ENCODE measurements at places on chromosomes 6 and 20.

DNA sequence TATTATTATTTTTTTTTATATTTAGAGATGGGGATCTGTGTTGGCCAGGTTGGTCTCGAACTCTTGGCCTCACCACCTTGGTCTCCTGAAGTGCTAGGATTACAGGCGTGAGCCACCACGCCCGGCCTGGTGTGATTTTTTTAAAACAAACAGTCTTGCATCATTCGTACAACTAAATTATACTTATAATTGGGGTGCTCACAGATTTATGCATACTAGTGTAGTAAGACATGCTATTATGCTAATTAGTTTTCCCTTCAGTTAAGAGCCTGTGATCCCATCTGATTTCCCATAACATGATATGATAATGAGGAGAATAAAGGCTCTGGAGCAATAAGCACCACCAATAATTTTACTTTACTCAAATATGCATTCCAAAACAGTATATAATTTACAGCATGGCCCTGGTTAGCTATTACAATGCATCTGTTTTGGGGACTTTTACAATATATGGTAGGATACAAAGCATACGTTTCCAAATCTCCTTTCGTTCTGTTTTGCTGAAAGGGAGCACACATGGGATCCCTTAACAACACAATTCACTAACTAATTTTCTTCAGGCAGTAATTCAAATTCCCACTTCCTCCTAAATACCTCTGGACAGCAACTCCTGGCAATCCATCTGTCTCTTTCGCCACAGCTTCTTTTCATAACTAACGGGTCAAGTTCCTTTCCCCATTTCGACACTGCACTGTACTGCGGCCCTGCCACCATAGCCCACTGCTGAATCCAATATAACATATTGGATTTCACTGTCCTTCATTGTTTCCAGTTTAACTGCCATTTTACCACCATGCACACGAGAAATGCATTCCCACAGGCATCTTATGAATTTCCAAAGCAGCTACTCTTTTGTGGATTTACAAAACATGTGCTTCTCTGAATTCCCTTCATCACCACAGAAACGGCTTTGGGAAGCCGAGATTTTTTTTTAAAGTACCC, 1.7 kb downstream of the NUDT3 start:
- DNase-seq = peak; percentile 32

- DNase-seq = no peak
Observed at GRCh38 chr6:63940056-63940455, 304.5 kb downstream of the PHF3 start.

- no peak for DNase-seq
Observed at GRCh38 chr6:139295901-139296300, 4.1 kb upstream of the TXLNB start.

GRCh38 chr6:51541847-51542246, 545.6 kb downstream of the PKHD1 start:
- no peak for DNase-seq

- DNase-seq = no peak
Observed at GRCh38 chr6:43089467-43089866, 13.4 kb downstream of the PTK7 start.

DNA sequence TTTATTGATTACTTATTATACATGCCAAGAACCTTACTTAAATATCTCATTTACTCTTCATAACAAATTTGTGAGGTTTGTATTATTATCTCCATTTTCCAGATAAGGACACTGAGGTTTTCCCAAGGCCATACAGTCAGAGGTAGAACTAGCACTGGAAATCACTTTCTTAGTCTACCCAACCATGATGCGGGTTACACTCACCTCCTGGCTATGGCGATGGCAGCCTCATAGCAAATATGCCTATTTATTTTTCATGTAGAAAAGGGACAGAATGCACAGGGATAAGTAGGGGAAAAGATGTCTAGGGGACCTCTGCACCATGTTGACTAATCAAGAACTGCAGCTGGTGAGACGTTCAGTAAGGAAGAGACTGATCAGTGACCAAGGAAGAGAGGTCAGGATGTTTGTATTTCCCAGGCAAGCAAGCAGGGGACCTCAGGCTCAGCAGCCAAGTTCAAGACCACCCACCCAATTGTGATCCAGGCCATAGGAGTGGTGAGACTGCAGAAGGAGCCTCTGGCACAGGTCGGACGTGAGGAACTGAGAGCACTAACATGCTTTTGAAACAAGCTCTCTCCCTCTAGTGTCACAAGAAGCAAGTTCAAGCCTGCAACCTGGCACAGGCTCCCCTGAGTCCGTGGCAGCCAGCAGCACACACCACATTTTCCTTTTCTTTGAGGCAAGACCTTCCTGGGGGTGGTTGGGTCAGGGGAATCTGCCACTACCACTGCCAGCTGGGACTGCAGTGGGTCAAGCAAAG, 97.8 kb downstream of the GMPR start:
- no peak for DNase-seq

DNA sequence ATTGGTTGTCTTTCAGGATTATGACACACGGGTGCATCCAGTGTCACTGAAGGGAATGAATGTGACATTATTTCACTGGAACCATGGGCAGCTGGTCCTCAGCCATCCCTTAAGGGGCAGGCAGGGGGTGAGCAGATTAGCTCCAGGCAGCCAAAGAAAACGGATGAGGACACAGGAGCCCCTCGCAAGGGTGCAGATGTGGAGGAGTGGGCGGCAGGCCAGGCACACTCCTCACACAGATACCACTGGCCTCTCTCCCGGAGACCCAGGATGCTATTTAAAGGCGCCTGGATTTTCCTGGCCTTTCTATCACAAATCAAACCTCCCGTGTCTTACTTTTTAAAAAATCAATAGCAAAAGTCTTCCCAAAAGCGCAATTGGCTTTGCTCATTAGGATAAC, 210.4 kb downstream of the TAF4 start:
- DNase-seq = no peak

DNA sequence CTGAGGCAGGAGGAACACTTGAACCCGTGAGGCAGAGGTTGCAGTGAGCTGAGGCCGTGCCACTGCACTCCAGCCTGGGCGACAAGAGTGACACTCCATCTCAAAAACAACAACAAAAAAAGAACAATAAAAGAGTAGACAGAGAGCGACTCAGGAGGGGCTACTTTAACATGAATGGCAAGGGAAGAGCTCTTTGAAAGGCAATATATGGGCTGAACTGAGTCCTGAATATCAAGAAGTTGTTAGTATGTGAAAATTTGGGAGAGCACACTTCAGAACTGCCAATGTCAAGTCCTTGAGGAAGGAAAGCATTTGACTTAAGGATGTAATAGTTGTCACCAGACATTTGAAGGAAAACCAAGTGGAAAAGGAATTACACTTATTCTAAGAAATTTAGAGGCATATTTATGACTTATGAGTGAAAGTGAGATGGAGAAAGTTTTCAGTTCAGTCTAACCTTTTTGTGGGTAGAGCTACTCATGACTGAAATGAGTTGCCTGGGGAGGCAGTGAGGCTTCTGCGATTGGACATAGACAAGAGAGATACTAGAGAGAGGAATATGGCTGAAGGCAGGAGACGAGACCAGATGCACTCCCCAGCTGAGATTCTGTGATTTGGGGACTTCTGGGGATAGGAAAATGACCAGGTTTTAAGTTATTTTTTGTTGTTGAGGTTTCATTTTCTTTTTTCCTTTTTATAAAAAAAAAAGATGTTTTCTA, 48.6 kb upstream of the SLC16A10 start:
- DNase-seq = no peak

GRCh38 chr6:126199466-126199865, 140.4 kb upstream of the CENPW start:
- DNase-seq = no peak

DNA sequence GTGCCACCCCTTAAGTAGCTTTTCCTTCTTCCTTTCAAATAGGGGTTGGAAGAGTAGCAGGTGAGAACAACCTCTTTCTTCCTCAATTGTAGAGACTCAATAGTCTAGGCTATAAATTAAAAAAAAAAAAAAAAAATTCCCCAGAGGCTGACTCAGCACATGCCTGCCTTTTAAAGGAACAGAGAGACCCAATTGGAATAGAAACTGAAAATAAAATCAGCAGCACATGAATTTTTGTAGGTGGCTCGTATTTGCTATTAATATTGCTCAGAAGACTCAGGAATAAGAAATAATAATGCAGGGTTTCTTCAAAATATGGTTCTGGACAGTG, 19.3 kb downstream of the TOP1 start:
- no peak for DNase-seq

DNA sequence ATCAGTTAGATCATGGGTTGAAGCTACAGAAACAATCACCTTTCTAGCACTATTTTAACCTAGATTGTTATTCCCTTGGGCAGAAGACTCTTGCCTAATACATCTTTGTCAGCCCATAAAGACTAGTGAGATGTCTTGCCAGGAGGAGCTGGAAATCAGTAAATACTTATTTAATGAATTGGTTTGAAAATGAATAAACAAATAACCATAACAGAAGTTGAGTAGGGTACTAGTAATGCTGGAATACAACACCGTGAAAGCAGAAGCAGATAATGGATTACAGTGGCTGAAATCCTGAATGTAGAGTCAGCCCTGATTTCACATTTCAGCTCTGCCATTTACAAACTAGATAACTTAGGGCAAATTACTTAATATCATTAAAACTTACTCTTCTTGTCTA, 236.1 kb downstream of the PACRG start:
- DNase-seq = no peak

DNA sequence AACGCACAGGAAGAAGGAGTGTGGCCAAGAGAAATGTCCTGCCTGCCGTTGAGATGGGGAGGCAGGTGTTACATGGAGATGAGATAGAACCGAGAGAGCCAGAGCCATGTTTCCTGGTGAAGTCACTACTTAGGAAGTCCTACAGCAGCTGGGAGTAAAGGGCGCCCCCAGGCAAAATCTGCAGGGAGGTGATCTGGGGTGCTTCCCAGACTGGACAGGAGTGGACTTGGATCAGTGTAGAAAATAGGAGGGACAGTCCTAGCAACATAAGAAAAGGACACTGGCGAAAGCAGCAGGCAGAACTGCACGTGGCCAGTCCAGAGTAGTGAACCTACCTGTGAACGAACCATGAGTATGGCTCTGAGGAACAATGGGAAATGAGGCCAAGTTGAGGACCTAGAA, 85.3 kb downstream of the CD164 start:
- no peak for DNase-seq

- DNase-seq = no peak
Observed at GRCh38 chr6:4817551-4817950, 41.3 kb downstream of the CDYL start.

DNA sequence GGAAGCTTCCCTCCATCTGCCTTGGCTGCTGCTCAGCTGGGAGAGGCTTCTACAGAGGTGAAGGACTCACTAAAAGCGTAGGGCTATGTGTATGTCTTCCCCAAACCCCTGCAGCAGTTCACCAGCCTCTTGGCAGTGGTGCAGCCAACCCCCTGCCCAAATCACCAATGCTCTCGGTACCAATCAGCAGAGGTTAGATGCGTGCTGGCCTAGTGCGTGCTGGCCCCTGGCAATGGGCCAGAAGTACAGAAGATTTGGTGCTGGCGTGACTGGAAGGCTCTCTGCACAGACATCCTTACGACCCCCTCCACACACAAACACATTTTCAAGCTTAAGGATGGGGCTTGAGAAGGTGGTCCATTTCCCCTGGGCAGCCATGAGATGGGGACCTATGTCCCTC, 79.0 kb downstream of the MRPL14 start:
- DNase-seq = no peak

GRCh38 chr20:54103762-54104600, 33.6 kb upstream of the BCAS1 start:
- DNase-seq = no peak

- no peak for DNase-seq
Observed at GRCh38 chr20:53940907-53941545, 129.4 kb downstream of the BCAS1 start.

DNA sequence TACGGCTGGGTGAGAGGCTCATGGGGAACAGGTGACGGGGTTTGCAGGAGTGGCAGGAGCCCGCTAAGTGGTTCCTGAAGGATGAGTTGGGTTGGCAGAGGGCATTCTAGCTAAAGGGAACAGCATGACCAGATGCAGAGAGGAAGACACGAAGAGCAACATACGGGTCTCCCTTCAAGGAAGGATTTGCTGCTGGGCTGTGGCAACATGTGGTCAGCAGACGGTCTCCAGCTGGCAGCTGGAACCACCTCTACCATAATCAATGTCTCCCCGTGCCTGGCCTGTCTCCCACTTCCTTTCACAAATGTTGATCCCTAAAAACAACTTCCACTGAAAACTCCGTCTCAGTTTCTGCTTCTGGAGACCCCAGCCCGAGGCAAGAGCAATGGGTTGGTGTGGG, 80.6 kb upstream of the SULF2 start:
- DNase-seq = no peak

- DNase-seq = no peak
Observed at GRCh38 chr6:13094781-13095425, 233.4 kb downstream of the TBC1D7 start.

- no peak for DNase-seq
Observed at GRCh38 chr6:34532230-34532629, 23.9 kb downstream of the SPDEF start.

GRCh38 chr6:42032366-42032765, 18.0 kb upstream of the TAF8 start:
- DNase-seq = no peak

GRCh38 chr6:39610221-39610620, 115.0 kb downstream of the KIF6 start:
- no peak for DNase-seq

- DNase-seq = no peak
Observed at GRCh38 chr20:4896971-4897497, 104.3 kb downstream of the SLC23A2 start.

DNA sequence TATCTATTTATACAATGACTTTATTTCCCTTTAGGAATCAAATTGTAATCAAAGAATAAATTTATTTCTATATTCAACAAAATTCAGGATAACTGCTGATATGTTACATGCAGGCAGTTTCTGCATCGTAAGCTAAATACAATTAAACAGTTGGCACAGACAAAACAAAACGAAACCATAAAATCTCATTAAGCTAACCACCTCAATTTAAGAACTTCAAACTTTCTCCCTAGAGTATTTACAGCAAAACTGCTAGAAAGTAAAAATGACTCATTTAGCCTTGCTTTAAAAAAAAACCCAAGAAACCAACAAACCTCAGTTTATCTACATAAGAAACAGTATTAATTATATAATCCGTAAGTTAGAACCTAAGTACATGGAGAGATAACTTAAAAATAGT, 17.1 kb downstream of the SSR1 start:
- DNase-seq = no peak

- DNase-seq = no peak
Observed at GRCh38 chr6:143682805-143683204, 5.0 kb downstream of the PHACTR2 start.
